ENCODE measurements at places on chromosomes 7 and 10. TPM values are rescaled to one million over a fixed set of nuclear protein-coding genes. Genes with fewer than 3 reads are reported as not detected.

GRCh38 chr10:16297642-16298041 is 139.2 kb upstream of the PTER start:
- no peaks in the 10 kb centered on the region for H3K27me3 ChIP-seq
- H3K4me3 ChIP-seq = no peak overlapping the region
- no peak for DNase-seq
- no peaks in the 10 kb centered on the region for H3K4me1 ChIP-seq

GRCh38 chr10:120588311-120588710 is 131.3 kb downstream of the PLPP4 start:
- no peaks in the 10 kb centered on the region for H3K27me3 ChIP-seq
- no peak overlapping the region for H3K4me3 ChIP-seq
- DNase-seq = no peak
- H3K27ac ChIP-seq = no peak overlapping the region
- H3K36me3 ChIP-seq = no peaks in the 10 kb centered on the region

The PLEKHS1 gene
- not detected for total RNA-seq

GRCh38 chr10:74898201-74898976 is 72.0 kb downstream of the KAT6B start:
- H3K4me3 ChIP-seq = no peak overlapping the region
- DNase-seq = no peak

- H3K36me3 ChIP-seq = no peaks in the 10 kb centered on the region
- no peaks in the 10 kb centered on the region for H3K4me1 ChIP-seq
- H3K4me3 ChIP-seq = no peak overlapping the region
- no peak overlapping the region for H3K27ac ChIP-seq
- DNase-seq = no peak
Measured at GRCh38 chr10:96502561-96503282, 11.0 kb downstream of the TLL2 start.

The CYP2C19 gene
- not detected for total RNA-seq

Measured in uterus (tissue), 4 donors.